ENCODE measurements at places on chromosomes 12 and 14.

GRCh38 chr12:28192125-28192524 lies 1.9 kb downstream of the CCDC91 start:
- H3K4me3 ChIP-seq = no peak overlapping the region
- H3K27me3 ChIP-seq = no peaks in the 10 kb centered on the region
- no peaks in the 10 kb centered on the region for H3K36me3 ChIP-seq

GRCh38 chr12:21882635-21883034 lies 58.6 kb downstream of the ABCC9 start:
- no peaks in the 10 kb centered on the region for H3K36me3 ChIP-seq
- no peak overlapping the region for H3K27ac ChIP-seq
- H3K4me3 ChIP-seq = no peak overlapping the region
- H3K27me3 ChIP-seq = no peaks in the 10 kb centered on the region
- no peak for DNase-seq
- no peaks in the 10 kb centered on the region for H3K4me1 ChIP-seq

DNA sequence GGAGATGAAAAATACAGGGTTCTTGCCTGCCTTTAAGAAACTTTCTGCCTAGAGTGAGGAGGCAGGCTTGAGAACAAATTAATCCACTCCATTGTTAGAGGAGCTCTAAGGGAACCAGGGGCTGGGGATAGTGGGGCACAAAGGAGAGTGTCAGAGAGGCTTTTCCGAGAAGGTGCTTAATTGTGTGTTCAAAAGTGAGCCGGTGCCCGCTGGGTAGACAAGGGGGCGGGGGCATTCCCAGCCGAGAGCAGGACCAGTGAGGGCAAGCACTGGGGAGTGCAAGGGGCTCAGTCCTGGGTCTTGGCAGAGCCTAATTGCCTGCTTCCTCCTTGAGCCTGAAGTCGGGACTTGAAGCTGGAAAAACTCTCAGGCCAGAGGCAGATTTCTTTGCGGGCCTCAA lies 377.4 kb downstream of the ETNK1 start:
- no peaks in the 10 kb centered on the region for H3K27me3 ChIP-seq
- no peak for DNase-seq

DNA sequence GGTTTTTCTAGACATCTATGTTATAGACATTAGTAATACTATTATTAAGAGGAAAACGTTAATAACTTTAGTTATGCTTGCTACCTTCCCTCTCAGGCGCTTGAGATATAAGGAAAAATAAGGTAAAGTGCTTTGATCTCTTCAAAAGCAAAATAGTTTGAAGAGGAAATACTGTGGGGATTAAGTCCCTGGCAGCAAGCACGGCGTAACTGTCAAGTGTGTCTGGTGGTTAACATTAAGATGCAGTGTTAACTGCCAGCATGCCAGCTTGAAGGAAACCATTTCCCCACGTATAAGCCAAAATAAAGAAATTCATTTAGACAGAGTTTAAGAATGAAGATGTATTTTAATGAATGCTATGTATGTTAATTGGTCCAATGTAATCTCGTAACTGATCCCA lies 31.8 kb downstream of the PELI2 start:
- no peak overlapping the region for H3K27ac ChIP-seq
- DNase-seq = no peak
- H3K27me3 ChIP-seq = no peaks in the 10 kb centered on the region

- H3K36me3 ChIP-seq = no peaks in the 10 kb centered on the region
- H3K27ac ChIP-seq = no peak overlapping the region
- no peak for DNase-seq
- no peaks in the 10 kb centered on the region for H3K27me3 ChIP-seq
- no peak overlapping the region for H3K4me3 ChIP-seq
Measured at GRCh38 chr12:10392394-10392930, 2.6 kb upstream of the KLRK1 start.

- no peaks in the 10 kb centered on the region for H3K36me3 ChIP-seq
- no peaks in the 10 kb centered on the region for H3K27me3 ChIP-seq
Measured at GRCh38 chr14:93146119-93146518, 30.4 kb upstream of the ITPK1 start.

GRCh38 chr12:30582943-30583342 lies 112.7 kb downstream of the IPO8 start:
- no peak overlapping the region for H3K27ac ChIP-seq
- H3K27me3 ChIP-seq = no peaks in the 10 kb centered on the region
- no peak overlapping the region for H3K4me3 ChIP-seq
- H3K36me3 ChIP-seq = no peaks in the 10 kb centered on the region
- no peaks in the 10 kb centered on the region for H3K4me1 ChIP-seq

- no peak overlapping the region for H3K27ac ChIP-seq
- H3K27me3 ChIP-seq = no peaks in the 10 kb centered on the region
- no peaks in the 10 kb centered on the region for H3K4me1 ChIP-seq
- H3K36me3 ChIP-seq = no peaks in the 10 kb centered on the region
Measured at GRCh38 chr14:51369814-51370213, 129.8 kb downstream of the TMX1 start.

DNA sequence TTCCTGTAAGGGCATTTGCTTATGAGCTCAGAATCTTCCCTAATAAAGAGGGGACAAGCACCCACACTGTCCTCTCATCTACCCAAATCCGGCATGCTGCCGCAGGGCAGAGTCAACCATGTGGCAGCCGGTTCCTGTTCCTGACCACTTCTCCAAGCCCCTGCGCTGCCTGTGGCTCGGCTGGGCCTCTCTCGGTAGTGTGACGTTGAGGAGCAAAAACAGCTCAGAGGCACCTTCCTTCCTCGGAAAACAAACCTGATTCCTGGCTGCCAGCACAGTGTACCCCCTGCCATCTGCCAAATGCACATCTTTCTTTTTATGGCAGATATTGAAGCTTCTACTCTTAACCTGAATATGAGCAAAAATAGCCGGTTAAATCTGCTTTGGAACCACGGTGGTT lies 50.5 kb downstream of the CFAP251 start:
- H3K27ac ChIP-seq = no peak overlapping the region
- H3K36me3 ChIP-seq = no peaks in the 10 kb centered on the region
- no peaks in the 10 kb centered on the region for H3K4me1 ChIP-seq
- DNase-seq = no peak
- no peak overlapping the region for H3K4me3 ChIP-seq

- no peak overlapping the region for H3K4me3 ChIP-seq
- no peak for DNase-seq
- H3K4me1 ChIP-seq = peaks cover 3% of the 10 kb centered on the region
Measured at GRCh38 chr12:61654698-61655097, 605.5 kb upstream of the USP15 start.

- no peaks in the 10 kb centered on the region for H3K36me3 ChIP-seq
- DNase-seq = no peak
- H3K4me3 ChIP-seq = no peak overlapping the region
- no peak overlapping the region for H3K27ac ChIP-seq
- 0 out of 2 replicates have a peak, but pooled peaks cover 6% of the 10 kb centered on the region for H3K4me1 ChIP-seq
Measured at GRCh38 chr12:103501447-103501846, 5.7 kb upstream of the C12orf42 start.

DNA sequence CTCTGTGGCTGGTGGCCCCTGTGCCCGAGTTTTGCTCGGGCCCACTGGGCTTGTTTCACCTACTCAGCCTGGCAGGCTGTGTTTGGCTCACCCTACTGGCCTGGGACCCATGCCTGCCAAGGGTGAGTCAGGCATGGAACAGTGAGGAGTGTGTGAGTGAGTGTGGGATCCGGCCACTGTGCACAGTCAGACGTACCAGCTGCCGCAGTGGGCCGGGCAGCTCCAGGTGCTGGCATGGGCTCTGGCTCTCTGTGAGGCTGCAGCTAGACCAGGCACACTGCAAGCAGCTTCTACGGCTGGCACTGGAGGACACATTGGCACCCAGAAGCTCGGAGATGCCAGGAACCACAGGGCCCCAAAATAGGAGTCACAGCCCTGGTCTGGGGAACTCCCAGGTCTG lies 40.6 kb downstream of the HSD17B6 start:
- H3K27ac ChIP-seq = no peak overlapping the region
- H3K36me3 ChIP-seq = no peaks in the 10 kb centered on the region
- no peak overlapping the region for H3K4me3 ChIP-seq
- no peaks in the 10 kb centered on the region for H3K4me1 ChIP-seq

- no peak overlapping the region for H3K4me3 ChIP-seq
- no peaks in the 10 kb centered on the region for H3K36me3 ChIP-seq
- H3K4me1 ChIP-seq = peaks cover 7% of the 10 kb centered on the region
- peak overlapping the region; percentile 57 for H3K27ac ChIP-seq
- H3K27me3 ChIP-seq = no peaks in the 10 kb centered on the region
- DNase-seq = no peak
Measured at GRCh38 chr14:64059454-64060198, 206.8 kb downstream of the SYNE2 start.

DNA sequence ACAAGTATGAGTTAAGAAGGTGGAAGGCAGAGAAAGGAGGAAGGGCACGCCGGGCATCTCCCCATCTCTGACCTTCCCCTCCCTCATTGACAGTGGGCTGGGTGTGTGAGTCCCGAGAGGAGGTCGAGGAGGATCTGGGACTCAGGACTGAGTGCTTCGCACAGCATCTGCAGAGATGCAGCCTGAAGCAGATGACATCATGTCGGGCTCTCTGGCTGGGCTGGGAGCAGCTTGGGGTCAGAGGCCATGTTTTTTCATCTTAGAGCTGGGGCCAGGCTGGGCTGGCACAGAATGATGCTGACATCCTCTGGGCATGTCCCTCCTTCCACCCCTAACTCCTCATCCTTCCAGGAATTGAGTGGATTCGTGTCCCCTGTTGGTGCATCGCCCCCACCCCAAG lies 43.5 kb downstream of the CMKLR1 start:
- H3K27ac ChIP-seq = no peak overlapping the region
- H3K27me3 ChIP-seq = no peaks in the 10 kb centered on the region
- no peak overlapping the region for H3K4me3 ChIP-seq
- H3K36me3 ChIP-seq = no peaks in the 10 kb centered on the region

DNA sequence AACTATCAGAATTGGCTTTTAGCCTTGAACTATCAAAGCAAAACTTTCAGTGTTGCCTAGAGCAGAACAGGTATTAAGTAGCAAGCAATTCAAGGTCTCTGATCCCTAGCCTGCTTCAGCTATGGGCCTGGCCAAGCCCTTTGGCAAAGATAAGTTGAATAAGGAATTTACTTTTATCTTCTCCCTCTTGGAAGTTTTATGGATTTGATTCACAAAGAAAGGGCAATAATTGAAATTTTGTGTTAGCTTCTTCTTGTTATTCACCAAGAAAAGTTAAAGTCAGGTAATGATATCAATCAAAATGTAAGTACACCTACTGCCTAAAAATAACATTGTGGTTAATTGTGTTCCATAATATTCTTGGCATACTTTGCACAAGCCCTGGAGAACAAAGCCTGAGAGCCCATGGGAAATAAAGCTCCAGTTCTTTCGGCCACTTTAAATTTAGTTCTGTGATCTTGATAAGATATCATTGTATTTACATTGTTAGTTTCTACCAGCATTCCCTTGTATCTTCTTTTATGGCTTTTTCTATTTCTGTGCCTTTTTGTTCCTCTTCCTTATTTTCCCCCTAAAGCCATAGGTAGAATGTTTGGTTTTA lies 158.0 kb downstream of the RAD51B start:
- H3K27me3 ChIP-seq = no peaks in the 10 kb centered on the region
- peaks cover 2% of the 10 kb centered on the region for H3K4me1 ChIP-seq
- no peak for DNase-seq
- H3K27ac ChIP-seq = no peak overlapping the region
- no peaks in the 10 kb centered on the region for H3K36me3 ChIP-seq

GRCh38 chr12:53735556-53735955 lies 8.3 kb upstream of the CALCOCO1 start:
- no peaks in the 10 kb centered on the region for H3K36me3 ChIP-seq
- H3K27me3 ChIP-seq = peaks cover 30% of the 10 kb centered on the region
- no peak overlapping the region for H3K4me3 ChIP-seq

- H3K4me1 ChIP-seq = peaks cover 6% of the 10 kb centered on the region
- no peak for DNase-seq
- H3K4me3 ChIP-seq = no peak overlapping the region
Measured at GRCh38 chr14:58639842-58640484, 2.2 kb downstream of the DACT1 start.
